ENCODE measurements at places on chromosomes 6 and 20.

DNA sequence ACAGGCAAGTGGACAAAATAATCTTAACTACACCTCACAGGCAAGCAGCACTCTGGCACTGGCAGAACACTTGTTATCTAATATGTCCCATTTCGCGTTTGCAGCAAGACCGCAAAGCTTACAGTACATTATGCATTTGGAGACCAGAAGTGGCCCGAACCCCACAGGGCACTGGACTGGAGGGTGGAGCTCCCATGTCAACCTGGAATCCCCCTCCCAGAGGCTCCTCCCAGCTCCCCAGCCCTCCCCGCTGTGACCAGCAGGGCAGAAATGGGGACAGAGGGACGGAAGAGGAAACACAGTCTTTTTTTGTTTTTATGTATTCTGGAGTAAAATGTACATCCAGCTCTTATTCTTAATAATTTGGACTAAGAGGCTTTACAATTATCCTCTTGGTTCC is 263.7 kb downstream of the SMOC2 start:
- no peak for DNase-seq

DNA sequence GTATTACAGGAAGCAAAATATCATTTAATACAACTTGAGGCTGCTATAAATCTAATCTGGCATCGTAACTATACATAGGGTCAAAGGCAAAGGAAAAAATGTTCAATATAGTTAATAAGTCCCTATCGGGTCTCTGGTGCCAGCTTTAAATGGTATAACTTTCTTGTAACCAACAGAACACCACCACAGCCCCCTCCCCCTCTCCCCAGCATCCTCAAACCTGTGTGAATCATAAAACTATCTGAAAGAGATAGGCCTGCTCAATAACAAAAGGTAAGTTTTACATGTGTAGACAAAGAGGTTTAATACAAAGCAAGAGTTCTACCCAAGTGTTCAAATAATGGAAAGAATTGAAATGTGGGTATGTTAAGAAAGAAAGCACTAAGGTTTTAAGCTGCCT is 12.2 kb downstream of the SMLR1 start:
- no peak for DNase-seq

GRCh38 chr6:144349690-144350527 is 64.8 kb downstream of the UTRN start:
- DNase-seq, result no peak

DNA sequence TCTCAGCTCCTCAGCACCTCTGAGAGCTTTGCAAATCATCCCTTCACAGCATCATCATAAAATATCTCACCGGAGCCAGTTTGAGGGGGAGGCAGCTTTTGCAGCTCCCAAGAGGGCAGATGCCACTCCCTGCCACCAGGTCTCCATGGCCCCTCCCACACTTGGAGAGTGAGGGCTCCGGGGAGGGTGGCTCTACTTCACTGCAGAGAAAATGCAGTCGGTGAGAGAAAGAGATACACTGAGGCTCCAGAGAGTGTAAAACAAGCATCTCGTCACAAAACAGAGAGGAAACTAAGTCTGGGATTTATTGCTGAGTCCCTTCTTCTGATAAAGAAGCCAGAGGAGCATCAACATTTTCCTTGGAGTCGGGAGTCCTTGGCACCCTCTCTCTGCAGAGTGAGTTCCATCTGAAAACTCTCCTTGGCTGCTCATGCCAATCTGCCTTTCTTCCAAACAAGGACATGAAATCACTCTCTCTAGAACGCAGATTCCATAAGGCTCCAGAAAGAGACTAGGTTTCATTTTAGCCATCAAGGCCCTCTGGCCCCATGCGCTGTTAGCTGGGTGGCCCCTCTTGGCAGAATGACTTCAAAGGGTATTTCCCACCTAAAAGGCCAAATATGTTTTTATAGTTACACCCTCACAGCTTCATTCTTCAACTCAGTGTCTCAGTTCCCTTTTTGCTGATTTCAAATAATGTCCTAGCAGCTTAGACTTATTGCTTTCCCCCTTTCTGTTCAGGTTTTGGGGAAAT is 70.6 kb upstream of the F13A1 start:
- no peak for DNase-seq

DNA sequence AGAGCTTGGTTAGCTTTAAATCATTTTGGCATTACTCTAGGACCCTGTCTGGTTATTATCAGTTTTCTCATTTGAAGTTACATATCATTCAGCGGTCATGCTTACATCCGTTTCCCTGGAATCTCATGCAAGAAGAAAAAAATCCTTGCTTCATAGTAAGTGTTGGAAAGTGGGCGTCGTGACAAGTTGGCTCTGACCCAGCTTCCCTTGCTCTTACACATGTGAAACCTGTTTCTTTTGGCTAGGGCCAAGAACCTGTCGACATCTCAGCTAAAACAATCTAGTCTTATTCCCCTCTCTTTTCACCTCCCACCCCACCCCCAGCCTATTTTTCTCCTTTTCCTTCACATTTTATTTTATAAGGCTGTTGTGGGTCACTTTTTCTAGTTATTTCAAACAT is 45.5 kb downstream of the ANKS1A start:
- DNase-seq, result no peak

DNA sequence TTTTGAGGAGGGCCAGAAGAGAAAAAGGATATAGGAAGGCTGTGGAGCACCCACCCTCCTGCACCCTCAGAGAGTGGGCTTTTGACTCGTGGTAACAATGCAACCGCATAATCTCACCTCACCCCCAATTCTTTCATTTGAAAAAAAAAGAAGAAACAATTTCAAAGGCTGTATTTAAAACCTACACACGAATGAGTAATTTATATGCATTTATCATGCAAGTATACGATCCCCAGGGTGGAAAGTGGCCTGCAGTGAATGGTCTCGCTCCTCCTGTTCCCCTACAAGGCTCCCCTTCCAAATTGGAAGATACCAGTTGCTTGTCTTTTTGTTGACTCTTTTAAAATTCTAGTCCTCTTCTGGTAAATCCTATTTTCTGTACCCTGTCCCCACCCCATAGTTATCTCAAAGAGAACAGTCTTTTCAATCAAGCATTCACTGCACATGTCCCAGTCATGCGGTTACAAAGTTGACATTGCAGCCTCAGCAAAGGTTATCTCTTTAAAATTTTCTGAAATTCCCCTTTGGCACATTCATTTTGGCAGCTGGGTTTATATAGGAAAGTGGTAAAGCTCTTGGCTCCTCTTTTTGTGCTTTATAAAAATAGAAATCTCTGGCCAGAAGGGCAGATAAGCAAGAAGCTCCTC is 110.6 kb downstream of the ARID1B start:
- no peak for DNase-seq

GRCh38 chr6:85945459-85946185 is 302.9 kb upstream of the SYNCRIP start:
- no peak for DNase-seq

- DNase-seq, result no peak
Observed at GRCh38 chr6:115922971-115923370, 137.7 kb downstream of the FRK start.

GRCh38 chr6:109514946-109515345 is 31.9 kb upstream of the ZBTB24 start:
- DNase-seq, result no peak

DNA sequence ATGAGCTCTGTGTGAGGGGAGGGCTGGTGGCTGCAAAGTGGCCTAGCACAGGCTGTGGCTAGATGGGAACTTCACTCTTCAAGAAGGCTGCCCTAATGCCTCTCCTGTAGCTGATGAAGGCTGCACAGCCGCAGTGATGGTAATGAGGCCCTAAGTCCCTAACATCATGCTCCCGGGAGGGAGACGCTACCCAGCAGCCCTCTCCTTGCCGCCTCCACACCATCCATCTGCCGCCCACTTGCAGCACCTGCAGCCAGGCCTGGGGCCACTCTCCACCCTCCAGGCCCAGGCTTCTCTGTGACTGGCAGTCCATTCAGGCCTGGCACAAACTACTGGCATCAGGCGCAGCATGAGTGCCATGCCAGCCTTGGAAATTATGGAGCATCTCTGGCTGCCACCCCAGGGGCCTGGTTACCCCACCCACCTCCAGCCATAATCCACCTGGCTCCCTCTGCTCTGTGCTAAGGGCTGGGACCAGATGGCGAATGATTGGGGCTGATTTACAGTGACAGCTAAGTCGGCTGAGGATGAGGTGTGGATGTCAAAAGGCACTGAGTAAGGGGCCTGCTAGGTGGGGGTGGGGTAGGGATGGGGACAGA is 284.2 kb downstream of the LRFN2 start:
- no peak for DNase-seq

DNA sequence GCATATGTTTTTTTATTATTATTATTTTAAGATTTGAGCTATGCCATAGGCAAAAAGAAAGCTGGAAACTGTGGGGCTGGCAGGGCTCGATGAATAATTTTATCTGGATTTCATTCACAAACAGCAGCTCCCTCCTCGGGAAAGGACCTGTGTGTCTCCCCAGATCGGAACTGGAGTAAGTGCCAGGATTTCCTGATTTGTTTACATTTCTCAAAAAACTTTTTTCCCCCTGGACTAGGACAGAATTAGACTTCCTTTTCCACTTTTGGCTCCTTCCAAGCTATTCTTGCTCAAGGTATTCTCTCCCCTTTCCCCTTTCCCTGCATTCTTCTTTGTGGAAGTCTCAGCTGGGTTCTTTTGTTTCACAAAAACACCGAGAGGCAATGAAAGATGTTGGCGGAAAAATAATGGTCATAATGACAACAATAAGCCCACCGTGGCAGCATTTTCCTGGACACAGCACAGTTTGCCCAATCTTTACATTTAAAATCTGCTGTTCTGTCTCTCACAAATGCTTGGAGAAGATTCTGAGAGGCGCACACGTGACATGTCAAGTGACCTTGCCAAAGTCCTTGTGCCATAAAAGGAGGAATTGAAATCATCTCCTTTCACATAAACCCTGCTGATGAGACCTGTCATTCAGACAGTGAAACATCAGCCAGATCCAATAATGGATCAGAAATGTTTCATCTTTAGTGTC is 85.8 kb upstream of the PREP start:
- no peak for DNase-seq

- DNase-seq, result no peak
Observed at GRCh38 chr20:46979603-46980241, 85.1 kb downstream of the EYA2 start.

- no peak for DNase-seq
Observed at GRCh38 chr6:103183831-103184411, 1675.8 kb downstream of the HACE1 start.

- no peak for DNase-seq
Observed at GRCh38 chr6:551829-552350, 105.0 kb downstream of the HUS1B start.

DNA sequence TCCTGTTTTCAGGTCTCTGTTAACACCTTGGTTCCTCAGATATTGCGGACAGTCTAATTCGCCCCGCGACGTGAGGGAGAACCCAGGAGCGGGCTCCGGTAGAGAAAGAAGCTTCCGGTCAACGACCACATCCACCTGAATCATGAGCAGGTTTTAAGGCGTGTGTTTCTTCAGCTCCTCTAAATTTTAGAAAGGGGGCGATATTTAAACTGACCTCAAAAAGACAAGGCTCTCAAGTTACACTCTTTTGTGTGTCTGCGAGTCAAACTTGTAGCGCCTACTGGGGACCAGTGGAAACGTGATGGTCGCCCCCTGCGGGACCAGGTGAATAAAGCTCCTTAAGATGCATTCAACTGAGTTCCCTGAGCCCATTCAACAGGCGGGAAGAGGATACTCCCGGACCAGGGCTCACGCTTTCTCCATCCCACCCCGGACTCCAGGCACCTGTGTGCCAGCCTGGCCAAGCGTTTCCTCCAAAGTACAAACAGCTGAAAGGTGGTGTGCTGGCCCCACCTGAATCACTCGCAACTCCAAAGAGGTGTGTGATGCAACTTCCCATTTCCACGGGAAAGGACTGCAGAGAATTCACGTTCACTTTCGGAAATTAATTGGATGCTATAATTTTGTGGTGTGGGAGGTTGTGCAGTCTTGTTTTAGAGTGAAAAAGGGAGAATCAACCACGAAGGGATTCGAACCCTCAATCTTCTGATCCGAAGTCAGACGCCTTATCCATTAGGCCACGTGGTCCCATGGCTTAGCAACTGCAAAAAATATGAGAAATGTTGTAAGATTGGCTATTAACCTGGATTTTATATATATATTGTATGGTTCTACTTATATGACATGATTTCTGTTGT is 17.0 kb downstream of the GPX5 start:
- peak; percentile 44 for DNase-seq

DNA sequence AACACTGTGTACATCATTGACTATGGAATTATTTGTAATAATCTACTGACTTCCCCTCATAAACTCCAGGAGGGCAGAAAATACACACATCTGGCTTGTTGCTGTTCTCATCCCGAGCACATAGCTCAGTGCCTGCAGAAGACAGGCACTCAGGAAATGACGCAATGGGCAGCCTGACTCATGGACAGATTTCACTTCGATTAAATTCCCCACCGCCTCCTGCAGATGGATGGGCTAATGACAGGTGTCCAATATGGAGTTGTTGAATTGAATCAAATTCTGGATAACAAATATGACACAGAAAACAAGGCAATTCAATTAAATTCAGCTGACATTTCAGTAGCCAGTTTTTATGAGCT is 9.1 kb downstream of the ANKRD60 start:
- no peak for DNase-seq

DNA sequence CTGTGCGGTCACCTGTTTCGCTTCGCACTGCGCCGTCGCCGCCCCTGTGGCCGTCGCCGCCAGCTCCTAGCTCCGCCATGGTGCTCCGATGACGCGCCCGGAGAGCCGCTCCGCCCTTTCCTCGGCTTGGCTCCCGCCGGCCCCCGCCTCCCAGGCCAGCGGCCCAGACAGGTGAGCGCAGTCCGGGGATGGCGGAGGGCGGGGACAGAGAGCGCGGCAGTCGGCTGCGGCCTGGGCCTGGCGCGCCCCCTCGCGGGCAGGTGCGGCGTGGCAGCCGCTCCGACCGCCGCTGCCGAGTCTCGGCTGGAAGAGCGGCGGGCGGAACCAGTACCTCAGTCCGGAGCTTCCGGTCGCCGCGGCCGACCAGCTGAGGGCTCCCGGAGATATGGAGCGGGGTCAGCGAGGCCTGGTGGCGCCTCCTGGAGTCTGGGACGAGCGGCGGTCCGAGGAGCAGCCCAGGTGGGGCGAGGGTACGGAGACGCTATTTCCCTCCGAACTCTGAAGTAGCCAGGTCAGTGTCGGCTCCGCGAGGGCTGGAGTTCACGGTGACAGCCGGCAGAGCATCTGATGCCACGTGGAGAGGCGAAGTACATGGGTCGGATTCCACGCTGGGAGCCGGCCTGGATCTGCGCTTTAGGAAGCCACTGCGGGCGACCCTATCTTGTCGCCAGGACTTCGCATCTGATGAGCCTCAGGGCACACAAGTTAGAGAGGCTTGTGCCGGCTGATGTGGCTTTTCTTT is at the start of gene MAP7:
Gene MAP7, minus strand, starts transcription at position 93 of the 742 bp plus-strand sequence. Its CDS starts 14 bp downstream, at position 79.
- peak; percentile 12 for DNase-seq

GRCh38 chr6:130961148-130961547 is 101.9 kb downstream of the EPB41L2 start:
- no peak for DNase-seq

GRCh38 chr6:43817192-43817591 is 47.2 kb downstream of the VEGFA start:
- no peak for DNase-seq

All from stimulated activated CD4-positive, alpha-beta T cell treated with anti-CD3 and anti-CD28 coated beads, Interleukin-1b, Interleukin-23, amount 100 ng/mL, for 24 hours (primary cell).